ENCODE measurements at places on chromosomes 5 and 9. TPM values are rescaled to one million over a fixed set of nuclear protein-coding genes. Genes with fewer than 3 reads are reported as not detected.

Gene HAPLN1
- 29.7 TPM for total RNA-seq

Gene FAM221B
- not detected for total RNA-seq

Gene CCNO
- total RNA-seq = 0.40 TPM

Gene IL9
- not detected for total RNA-seq

Data from aortic smooth muscle cell (primary cell).